ENCODE measurements at places on chromosomes 7 and 10. TPM values are rescaled to one million over a fixed set of nuclear protein-coding genes. Genes with fewer than 3 reads are reported as not detected.

DNA sequence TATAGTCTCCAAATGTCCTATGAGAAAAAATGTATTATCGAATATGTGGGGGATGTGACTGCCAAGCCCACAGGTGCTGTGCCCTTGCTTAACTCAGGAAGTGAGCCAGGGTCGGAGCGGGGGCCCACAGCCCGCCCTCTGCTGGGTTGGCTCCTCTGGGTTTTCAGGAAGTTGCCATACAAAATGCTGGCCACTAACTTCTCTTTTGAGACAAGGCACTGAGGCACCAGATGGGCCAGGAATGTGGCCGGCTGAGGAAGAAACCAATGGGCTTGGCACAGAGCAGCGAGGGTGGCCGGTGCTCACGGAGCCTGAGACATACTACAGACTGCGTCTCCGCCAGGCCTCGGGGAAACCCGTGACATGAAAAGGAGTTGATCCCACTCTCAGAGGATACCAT is 58.9 kb downstream of the FAM53B start:
- DNase-seq, result no peak

The EBF3 gene
- total RNA-seq, result 1.4 TPM

The ABCC2 gene
- total RNA-seq, result 1.4 TPM

The SGCE gene
- total RNA-seq, result 20.0 TPM

GRCh38 chr10:60542657-60543056 is 153.0 kb upstream of the ANK3 start:
- no peak for DNase-seq

GRCh38 chr7:2764621-2765020 is 76.6 kb downstream of the AMZ1 start:
- no peak for DNase-seq

DNA sequence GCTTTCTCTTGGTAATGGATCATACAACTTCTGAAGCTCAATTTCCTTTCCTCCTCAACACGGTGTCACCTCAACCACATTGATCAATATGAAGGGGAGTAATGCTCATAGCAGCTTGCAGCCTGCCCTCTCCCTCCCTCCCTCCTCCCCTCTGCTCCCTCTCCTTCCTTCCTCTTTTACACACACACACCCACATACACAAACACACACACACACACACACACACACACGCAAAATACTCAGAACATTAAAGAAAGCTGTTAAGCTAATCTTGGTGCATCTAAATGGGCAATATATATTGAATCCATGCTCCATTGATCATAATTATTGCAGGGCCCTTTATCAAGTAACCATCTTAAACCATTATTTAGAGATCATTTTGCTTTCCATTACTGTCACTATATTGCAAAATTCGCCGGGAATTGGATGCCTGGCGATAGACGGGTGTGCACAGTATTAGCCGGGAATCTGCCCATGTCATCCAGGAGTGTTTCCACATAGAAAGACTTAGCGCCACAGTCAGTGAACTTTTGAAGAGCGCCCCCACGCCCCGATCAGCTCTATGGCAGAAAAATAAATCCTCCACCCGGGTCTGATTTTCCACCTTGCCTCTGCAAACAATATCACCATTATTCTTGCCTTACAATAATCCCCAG is 122.0 kb downstream of the PRLHR start:
- DNase-seq, result no peak

GRCh38 chr10:132550366-132551092 is 12.9 kb downstream of the INPP5A start:
- peak; percentile 78 for DNase-seq

- DNase-seq, result no peak
These were observed 529 bp downstream of the CLDN3 start for GRCh38 chr7:73769481-73770001.

The DOCK1 gene
- 136 TPM for total RNA-seq

Measured in suprapubic skin (tissue), 4 donors.